ENCODE measurements at places on chromosomes 12 and 14.

- no peak for DNase-seq
Measured at GRCh38 chr12:121529184-121529583, 51.6 kb downstream of the KDM2B start.

GRCh38 chr14:52068615-52069306 lies at the start of gene NID2:
Gene NID2 (minus strand): TSS chr14:52069059. CDS start chr14:52068994, 65 bp downstream.
- peak; percentile 69 for DNase-seq

- no peak for DNase-seq
Measured at GRCh38 chr12:53365245-53365904, 14.6 kb upstream of the SP1 start.

DNA sequence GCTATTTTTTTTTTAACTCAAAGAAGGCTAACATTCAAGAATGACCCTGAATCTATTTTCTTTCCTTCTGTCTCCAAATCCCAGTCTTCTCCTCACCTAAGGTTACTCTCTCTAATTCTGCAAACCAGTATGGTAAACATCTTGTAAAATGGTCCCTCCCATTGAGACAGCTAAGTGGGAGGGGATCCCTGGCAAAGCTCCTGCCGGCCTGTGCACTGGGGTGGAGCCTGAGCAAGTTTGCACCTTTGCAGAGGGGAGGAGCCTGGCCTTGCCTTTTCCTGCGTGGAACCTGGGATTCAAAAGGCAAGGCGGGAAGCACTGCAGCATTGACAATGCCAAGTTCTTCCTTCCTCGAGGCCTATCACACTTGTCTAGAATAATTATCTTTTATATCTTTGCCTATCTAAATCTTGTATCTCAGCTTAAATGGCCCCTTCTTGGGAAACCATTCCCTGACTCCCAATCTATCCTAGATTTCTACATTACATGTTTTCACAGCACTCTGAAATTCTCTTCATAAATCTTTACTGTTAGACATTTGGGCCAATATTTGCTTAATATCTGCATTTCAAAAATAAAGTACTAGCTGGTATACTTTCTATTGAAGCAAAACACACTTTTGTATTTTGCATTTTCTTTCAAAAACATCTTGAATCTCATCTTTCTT lies 83.0 kb downstream of the EPS8 start:
- no peak for DNase-seq

- no peak for DNase-seq
Measured at GRCh38 chr12:62135553-62136200, 124.5 kb upstream of the USP15 start.

DNA sequence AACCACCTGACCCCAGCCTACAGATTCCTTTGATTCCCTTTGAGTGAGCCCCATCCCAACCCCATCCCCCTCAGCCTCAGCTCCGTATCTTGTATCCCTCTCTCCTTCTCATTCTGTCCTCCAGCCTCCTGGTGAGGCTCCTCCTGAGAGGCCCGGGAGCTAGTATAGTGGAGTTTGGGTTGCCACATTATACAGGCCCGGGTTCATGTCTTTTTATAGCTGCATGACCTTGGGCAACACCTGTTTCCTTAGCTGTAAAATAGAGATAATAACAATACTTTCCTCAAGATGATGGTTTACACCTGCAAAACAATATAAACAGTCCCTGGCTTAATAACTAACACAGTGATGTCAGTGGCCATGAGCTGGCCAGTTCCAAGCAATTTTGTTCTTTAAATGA lies 89.8 kb downstream of the STAB2 start:
- DNase-seq: no peak

DNA sequence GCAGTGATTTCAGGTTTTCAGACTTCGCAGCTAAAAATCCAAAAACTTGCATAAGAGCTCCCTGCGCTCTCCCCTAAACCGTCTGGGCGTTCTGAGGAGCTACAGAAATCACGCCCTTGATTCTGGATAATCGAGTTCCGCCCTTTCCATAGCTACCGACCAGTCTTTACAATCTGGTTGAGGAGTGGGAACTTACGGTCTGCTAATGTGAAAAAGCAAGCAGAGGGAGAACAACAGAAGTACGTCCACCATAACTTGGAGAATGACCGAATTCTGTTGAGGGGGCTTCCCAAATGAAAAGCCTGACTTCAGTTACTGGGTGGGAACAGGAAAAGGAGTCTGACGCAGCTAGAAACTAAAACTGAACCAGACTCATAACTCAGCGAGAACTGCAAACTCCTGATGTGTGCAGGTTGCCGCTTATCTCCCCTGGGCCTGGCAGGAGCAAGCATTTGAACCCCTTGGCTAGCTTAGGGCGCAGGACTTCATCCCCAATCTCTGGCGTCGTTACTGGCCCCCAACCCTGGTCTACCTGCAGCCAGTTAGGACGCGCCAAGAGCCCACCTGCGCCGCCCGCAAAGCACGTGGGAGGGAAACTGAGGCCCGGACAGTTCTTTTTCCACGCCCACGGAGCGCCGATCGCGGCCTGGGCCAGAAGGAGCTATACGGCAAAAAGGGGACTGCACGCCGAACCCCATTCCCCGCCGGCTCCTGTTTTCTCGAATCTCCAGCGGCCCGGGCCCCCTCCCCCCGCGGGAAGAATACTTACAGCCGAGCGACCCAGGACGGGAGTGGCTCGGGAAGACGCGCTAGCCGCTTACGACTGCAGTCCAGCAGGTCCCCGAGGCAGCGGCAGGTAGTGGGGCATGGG lies 838 bp downstream of the LRIG3 start:
- no peak for DNase-seq

DNA sequence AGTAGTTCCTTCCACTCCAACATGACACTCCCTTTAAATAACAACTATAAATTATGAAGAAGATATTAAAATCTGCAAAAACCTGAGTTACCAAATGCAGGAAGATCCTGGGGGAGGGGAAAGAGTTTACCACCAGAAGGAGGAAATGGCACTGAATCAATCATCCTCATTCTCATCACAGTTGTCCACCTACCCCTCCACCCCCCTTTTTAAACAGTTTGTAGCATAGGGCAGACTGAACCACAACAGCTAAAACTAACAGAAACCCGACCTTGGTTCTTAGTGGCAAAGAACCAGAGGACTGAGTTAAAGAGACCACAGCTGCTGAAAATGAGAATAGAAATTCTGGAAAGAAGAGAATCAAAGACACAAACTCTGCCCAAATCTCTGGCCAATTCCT lies 189.5 kb downstream of the MED13L start:
- peak; percentile 32 for DNase-seq

DNA sequence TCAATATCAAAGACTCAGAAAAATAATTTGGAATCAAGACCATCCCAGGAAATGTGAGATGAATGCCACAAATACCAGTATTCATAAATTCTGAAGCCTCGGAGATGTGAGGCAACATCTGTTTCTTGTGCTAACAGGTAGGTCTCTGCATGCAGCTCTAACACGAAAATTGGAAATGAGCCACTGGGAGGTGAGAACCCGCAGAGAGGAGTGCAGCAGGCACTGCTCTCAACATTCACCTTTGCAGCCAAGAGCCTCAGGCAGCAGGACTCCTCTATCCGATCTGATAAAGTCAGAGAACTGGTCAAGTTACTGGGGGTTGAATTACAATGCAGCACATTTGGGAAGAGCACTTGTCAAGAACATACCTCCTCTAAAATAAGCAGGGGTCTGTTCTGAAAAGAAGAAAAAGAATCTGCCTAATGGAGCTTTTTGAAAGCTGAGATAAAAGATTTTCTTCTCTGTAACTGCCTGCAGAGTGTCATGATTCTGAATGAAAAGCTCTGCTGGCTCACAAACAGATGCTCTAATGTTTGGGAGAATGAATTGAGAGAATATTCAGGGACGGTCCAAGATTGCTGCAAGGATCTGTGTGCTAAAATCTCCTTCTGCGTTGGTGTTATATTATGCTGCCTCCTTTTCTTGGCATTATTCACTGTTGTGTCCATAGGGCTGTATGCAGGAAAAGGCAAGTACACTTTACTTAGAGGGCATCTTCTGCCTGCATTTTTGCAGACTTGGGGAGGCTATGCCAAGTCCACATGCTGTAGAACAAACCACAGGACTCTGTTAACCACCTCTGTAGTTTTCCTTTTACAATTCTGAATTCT lies 209.6 kb upstream of the KRR1 start:
- DNase-seq: no peak

GRCh38 chr14:43938588-43939281 lies 568.3 kb downstream of the FSCB start:
- no peak for DNase-seq

- no peak for DNase-seq
Measured at GRCh38 chr12:54004841-54005530, 3.8 kb upstream of the HOXC8 start.

GRCh38 chr14:23580152-23580926 lies 1.7 kb upstream of the JPH4 start:
- no peak for DNase-seq

- no peak for DNase-seq
Measured at GRCh38 chr14:92539419-92539818, 25.8 kb downstream of the RIN3 start.

DNA sequence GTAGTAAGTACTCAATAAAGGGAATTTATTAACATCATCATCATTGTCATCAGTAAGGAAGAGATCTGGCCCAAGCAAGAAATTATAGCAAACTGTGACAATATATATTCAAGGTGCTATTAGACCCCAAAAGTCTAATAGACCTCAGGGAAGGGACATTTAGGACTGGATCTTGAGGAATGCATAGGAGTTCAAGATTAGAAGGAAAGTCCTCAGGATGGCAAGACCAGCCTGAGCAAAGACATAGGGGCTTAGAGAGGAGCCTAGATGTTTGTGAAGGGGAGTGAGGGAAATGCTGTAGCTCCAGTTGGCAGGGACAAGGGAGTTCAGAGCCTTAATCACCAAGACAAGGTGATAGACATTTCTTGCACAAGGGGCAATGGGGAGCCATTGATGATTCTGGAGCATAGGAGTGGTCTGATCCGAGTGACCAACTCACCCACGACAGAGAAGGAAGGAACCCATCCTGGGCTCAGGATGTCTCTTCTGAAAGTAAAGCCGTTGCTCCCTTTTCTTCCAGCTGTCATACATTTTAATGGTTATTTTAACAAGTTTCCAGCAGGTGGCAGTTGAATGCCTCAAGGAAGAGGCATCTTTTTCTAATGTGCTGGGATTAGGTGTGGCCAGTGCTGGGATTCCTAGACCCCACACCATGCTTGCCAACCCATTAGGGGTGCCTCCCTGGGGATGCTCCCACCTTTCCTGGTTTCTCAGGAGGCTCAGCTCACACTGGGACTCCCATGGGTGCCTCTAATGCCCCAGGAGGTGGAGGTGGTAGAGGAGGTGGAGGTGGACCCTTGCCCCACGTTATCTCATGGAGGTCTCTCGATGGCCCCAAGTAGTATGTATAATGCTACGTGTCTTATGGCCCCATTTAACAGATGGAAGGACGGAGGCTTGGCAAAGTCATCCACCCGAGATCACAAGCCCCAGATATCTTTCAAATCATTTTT lies 37.8 kb downstream of the PHETA1 start:
- DNase-seq: no peak

- no peak for DNase-seq
Measured at GRCh38 chr12:101107032-101107763, 102.8 kb downstream of the SLC5A8 start.

DNA sequence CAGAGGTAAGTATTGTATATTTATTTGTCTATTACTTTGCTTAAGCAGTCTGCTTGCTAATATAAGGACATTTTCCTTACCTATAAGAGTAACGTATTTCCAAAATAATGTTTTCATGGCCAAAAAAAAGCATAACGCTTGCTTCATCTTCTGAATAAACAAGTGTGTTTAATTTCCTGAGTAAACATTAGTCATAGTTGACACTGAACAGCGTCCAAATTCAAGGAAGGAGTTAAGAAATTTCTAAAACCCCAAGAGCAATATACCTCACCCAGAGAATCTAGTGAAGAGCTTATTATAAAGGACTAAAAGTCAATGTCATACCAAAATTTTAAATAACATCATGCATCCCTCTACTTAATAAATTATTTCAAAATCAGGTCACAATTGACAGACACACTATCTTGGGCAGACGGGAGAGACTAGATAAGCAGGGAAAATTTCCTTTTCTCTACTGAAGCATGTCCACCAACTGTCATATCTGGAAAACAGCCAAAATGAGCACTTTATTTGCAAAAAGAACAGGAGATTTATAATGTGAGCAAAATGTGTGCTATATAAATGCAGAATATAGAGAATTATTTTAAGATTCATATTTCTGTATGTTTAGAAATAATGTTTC lies 25.1 kb downstream of the ANKS1B start:
- DNase-seq: no peak

GRCh38 chr12:6871052-6871957 lies 1.8 kb downstream of the SPSB2 start:
- peak; percentile 41 for DNase-seq

DNA sequence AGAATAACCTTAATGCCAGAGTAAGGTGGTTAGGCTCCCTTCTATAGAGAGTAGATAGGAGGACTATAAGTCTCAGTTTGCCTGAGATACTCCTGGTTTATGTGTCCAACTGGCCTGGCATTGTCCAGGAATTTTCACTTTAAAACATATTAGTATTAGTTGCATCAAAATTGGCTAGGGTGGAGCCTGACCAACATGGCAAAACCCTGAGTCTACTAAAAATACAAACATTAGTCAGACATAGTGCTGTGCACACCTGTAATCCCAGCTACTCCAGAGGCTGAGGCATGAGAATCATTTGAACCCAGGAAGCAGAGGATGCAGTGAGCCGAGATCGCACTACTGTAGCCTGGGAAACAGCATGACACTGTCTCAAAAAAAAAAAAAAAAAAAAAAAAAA lies 11.9 kb downstream of the WDHD1 start:
- no peak for DNase-seq

DNA sequence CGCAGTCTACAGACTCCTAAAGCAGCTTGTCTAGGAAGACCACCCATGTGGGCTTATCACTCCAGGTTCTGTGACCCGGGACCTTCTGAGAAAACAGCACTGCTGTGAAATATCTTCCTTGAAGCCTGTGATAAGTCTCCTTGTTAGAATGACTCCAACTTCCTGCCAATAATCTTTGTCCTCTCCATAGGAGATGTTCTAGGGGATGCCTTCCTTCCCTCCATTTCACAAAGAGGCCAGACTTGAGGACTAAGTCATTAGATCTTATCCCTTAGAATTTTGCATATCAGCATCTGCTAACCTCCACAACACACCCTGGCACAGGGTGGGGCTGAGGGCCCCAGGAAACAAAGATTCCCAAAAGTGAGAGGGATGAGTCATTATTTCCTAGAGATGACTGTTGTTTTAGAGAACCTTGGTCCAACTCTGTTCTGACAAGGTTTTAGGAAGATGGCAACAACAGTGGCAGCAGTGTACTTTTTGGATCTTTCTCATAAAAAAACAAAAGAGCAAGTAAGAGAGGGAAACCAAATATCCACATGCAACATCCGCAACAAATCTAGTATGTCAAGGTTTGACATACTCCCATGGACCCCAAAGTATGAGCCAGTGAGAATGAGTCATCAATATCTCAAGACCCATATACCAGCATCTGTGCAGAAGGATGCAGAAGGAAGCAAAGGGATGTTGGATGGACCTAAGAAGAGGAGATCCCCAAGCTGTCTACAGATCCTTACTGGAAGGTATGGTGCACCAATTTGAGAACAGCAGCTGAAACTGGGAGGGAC lies 6.0 kb downstream of the LTB4R start:
- no peak for DNase-seq

DNA sequence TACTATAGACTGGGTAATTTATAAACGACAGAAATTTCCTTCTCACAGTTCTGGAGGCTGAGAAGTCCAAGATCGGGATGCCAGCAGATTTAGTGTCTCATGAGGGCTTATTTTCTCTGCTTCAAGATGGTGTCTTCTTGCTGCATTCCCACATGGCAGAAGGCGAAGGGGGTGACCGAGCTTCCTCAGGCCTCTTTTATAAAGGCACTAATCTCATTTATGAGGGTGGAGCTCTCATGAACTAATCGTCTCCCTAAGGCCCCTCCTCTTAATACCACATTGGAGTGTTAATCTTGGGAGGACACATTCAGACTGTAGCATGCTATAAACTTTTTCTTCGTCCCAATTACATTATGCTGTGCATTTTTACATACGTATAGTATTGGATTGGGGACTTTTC lies 200.4 kb upstream of the ARHGAP5 start:
- DNase-seq: no peak
